ENCODE measurements at places on chromosomes 7 and 10.

DNA sequence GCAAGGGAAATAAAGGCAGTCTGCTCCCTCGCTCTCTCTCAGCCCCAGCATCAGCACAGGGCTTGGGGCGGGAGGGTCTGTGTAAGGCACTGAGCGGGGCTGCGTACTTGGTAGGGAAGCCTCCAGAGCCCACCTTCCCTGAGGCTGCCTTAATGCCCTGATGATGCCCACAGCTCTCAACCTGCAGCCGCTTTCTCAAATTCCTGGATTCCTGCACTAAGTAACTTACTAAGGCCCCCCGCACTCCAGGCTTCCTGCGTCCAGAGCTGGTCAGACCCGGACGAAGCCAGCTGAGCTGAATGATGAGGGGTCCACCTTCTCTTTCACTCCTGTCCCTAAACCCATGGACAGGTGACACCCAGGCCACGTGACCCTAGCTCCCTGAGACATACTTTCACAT, 63.3 kb downstream of the C10orf143 start:
- no peaks in the 10 kb centered on the region for H3K4me1 ChIP-seq
- peaks cover 14% of the 10 kb centered on the region for H3K27me3 ChIP-seq
- no peak overlapping the region for H3K4me3 ChIP-seq
- DNase-seq: no peak
- H3K27ac ChIP-seq: no peak overlapping the region

DNA sequence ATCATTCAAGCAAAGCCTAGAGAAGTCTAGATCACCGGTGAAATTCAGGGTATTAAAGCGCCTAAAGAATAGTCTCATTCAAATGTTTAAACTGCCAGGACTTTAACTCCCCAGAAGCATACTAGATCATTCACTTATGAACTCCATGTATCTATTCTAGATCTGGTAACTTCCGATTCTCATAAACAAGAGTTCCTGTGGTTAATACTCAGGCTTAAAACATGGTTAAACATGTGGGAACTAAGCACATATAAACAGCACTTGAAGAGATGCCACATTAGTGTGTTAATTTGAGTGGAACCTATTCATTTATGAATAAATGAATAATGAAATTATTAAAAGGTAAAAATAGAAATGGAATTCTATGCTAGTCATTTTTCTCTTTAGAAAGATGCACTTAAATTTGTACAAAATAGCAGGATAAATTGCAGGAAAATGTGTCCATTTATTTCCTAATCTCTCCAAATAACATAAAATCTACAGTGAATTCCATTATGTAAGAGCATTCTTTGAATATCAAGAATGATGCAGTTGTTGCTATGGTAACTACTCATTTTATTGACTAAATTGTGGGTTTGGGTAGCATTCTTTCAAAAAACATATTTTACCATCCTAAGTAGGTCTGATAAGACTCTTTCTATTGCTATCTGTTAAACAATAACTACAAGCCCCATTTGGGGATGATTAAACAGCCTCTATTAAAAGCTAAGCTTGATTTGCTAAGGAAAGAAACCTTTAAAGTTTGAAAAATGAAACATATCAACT, 147.6 kb upstream of the TMEM168 start:
- no peak overlapping the region for H3K27ac ChIP-seq
- DNase-seq: no peak
- peak overlapping the region; percentile 80 for H3K4me3 ChIP-seq
- no peaks in the 10 kb centered on the region for H3K27me3 ChIP-seq
- H3K36me3 ChIP-seq: peaks cover 19% of the 10 kb centered on the region

- peaks cover 10% of the 10 kb centered on the region for H3K27me3 ChIP-seq
- no peak overlapping the region for H3K4me3 ChIP-seq
- H3K36me3 ChIP-seq: no peaks in the 10 kb centered on the region
- no peak for DNase-seq
- no peaks in the 10 kb centered on the region for H3K4me1 ChIP-seq
These were observed 77.0 kb downstream of the ABLIM1 start for GRCh38 chr10:114581071-114581470.

- H3K27ac ChIP-seq: no peak overlapping the region
- H3K4me1 ChIP-seq: no peaks in the 10 kb centered on the region
- H3K4me3 ChIP-seq: no peak overlapping the region
These were observed 148.4 kb downstream of the PLXDC2 start for GRCh38 chr10:19964625-19965024.

GRCh38 chr10:124420254-124420653, 1.5 kb upstream of the OAT start:
- no peak overlapping the region for H3K27ac ChIP-seq
- no peak for DNase-seq
- peaks cover 46% of the 10 kb centered on the region for H3K27me3 ChIP-seq
- peaks cover 17% of the 10 kb centered on the region for H3K4me1 ChIP-seq
- H3K36me3 ChIP-seq: no peaks in the 10 kb centered on the region

GRCh38 chr7:148318838-148319237, 271.7 kb upstream of the C7orf33 start:
- H3K4me1 ChIP-seq: no peaks in the 10 kb centered on the region
- no peaks in the 10 kb centered on the region for H3K27me3 ChIP-seq
- no peak for DNase-seq
- H3K36me3 ChIP-seq: no peaks in the 10 kb centered on the region
- H3K4me3 ChIP-seq: no peak overlapping the region
- H3K27ac ChIP-seq: no peak overlapping the region

GRCh38 chr7:66867198-66867790, 53.7 kb upstream of the TMEM248 start:
- peaks cover 2% of the 10 kb centered on the region for H3K36me3 ChIP-seq
- H3K27ac ChIP-seq: no peak overlapping the region
- H3K4me3 ChIP-seq: no peak overlapping the region
- no peak for DNase-seq

DNA sequence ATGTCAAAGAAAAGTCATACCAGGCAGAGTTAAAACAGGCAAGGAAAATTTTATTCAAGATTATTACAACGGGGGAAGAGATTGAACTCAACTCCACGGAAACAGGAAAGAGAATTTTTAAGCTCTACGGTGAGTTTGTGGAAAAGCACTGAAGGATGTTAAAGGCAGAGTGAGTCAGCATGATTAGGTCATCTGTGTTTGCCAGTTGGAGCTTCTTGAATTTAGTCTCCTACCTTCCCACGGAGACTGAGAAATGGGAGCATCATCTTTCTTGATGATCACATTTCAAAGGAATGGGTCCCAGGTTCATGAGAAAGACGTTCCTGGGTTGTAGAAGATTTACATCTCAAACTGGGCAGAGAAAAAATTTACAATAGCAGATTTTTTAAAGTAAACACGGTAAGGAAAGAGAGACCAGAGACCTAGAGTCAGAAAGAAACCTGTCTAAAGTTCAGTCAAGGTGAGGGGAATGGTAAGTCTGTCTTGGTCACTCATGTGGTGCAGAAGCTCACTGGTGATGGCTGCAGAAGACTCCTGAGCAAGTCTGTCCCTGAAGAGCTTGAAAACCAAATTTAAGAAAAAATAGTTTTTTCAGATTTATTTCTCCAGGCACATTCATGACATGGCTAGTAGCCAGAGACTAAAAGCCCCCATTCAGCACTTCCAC, 516.9 kb upstream of the LRRN3 start:
- no peaks in the 10 kb centered on the region for H3K36me3 ChIP-seq
- H3K27me3 ChIP-seq: no peaks in the 10 kb centered on the region

DNA sequence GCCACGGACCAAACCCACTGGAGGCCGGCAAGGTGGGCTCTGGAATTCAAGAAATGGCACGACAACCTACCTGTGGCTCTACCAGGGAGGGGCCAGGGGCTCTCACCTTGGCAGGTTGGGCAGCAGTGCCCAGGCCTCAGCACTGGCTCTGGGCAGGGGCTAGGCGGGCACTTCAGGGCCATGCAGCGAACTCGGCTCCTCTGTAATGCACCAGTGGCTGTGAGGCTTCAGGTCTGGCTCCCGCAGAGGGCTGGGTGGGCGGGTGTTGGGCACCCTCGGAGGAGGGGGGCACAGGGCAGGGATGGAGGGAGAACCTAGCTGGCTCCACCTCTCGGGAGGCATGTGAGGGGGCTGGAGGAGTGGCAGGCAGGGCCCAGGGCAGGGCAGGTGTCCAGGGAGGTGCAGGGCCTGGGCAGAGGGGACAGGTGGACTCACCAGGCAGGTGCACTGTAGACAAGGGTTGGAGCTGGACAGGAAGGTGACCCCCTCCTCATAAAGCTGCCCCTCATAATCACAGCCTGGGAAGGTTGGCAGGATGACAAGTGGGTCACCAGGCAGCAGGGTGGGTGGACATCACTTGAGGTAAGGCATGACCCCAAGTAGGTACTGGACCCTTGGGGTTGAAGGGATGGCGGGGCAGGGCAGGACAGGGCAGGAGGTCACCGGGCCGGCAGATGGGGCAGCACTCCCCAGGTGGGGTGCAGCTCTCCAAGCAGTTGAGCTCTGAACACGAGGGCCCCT, 6.7 kb downstream of the KCP start:
- H3K27me3 ChIP-seq: peaks cover 47% of the 10 kb centered on the region
- no peaks in the 10 kb centered on the region for H3K4me1 ChIP-seq
- no peak overlapping the region for H3K27ac ChIP-seq
- no peak overlapping the region for H3K4me3 ChIP-seq

- H3K36me3 ChIP-seq: no peaks in the 10 kb centered on the region
- H3K4me3 ChIP-seq: no peak overlapping the region
- peak; percentile 44 for DNase-seq
- peaks cover 24% of the 10 kb centered on the region for H3K27me3 ChIP-seq
- H3K4me1 ChIP-seq: no peaks in the 10 kb centered on the region
- no peak overlapping the region for H3K27ac ChIP-seq
These were observed 98.4 kb upstream of the HABP2 start for GRCh38 chr10:113454341-113455061.

- no peaks in the 10 kb centered on the region for H3K36me3 ChIP-seq
- peaks cover 43% of the 10 kb centered on the region for H3K27me3 ChIP-seq
- H3K4me3 ChIP-seq: no peak overlapping the region
- DNase-seq: peak; percentile 73
These were observed 4.9 kb upstream of the SLC29A3 start for GRCh38 chr10:71314028-71314693.

- no peaks in the 10 kb centered on the region for H3K27me3 ChIP-seq
- H3K27ac ChIP-seq: no peak overlapping the region
- H3K4me1 ChIP-seq: no peaks in the 10 kb centered on the region
- H3K36me3 ChIP-seq: no peaks in the 10 kb centered on the region
- no peak overlapping the region for H3K4me3 ChIP-seq
These were observed 43.4 kb downstream of the EBLN1 start for GRCh38 chr10:22174442-22174841.

DNA sequence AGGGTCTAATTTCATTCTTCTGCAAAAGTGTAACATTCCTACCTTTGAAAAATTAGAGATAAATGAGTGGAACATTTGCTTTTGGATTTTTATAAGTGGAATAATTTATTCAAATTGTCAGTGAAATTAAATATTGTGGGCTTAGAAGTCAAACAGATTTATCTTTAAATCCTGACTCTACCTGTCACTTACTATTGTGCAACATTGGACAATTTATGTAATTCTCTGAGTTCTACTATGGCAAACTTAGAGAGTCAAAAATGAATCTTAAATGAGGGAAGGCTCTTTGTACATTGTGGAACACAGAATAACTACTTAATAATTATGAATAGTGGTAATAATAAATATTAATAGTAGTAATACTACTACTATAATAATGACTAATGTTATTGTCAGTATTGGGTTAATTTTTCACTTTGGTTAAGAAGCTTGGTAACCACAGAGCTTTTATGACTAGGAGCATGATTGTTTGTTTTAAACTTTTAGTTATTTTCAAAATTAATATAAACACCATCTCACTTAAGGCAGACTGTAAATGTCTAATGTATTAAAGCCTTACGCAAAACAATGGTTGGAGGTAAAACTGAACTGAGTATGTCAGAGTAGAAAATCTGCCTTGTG, 70.0 kb downstream of the PRKG1 start:
- no peak overlapping the region for H3K4me3 ChIP-seq
- H3K27me3 ChIP-seq: no peaks in the 10 kb centered on the region
- DNase-seq: no peak
- no peak overlapping the region for H3K27ac ChIP-seq
- no peaks in the 10 kb centered on the region for H3K36me3 ChIP-seq

DNA sequence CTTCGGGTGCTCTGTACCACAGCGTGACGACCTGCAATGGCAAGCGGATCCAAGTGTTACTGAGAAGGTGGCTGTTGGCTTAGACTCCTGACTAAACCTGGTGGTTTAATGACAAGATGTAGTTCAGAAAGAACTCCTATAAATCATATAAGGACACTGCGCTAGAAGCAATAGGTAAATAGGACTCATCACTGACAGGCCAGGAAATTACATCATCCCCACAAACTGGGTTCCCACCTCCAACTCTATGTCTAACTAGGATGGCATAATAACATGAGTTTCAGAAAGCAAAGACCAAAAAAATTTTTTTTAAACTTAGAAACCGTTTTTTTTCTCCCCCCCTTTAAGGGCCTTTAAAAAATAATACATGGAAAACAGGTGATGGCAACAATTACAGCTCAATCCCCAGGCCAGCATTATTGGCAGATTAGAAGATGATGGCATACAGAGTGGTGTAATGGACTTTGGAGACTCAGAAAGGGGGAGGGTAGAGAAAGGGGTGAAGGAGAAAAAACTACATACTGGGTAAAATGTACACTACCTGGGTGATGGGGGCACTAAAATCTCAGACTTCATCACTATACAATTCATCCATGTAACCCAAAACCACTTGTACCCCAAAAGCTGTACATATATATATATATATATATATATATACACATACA, 81.4 kb upstream of the FAM133B start:
- peak overlapping the region; percentile 3 for H3K27ac ChIP-seq
- DNase-seq: no peak
- no peaks in the 10 kb centered on the region for H3K27me3 ChIP-seq
- peaks cover 61% of the 10 kb centered on the region for H3K36me3 ChIP-seq

DNA sequence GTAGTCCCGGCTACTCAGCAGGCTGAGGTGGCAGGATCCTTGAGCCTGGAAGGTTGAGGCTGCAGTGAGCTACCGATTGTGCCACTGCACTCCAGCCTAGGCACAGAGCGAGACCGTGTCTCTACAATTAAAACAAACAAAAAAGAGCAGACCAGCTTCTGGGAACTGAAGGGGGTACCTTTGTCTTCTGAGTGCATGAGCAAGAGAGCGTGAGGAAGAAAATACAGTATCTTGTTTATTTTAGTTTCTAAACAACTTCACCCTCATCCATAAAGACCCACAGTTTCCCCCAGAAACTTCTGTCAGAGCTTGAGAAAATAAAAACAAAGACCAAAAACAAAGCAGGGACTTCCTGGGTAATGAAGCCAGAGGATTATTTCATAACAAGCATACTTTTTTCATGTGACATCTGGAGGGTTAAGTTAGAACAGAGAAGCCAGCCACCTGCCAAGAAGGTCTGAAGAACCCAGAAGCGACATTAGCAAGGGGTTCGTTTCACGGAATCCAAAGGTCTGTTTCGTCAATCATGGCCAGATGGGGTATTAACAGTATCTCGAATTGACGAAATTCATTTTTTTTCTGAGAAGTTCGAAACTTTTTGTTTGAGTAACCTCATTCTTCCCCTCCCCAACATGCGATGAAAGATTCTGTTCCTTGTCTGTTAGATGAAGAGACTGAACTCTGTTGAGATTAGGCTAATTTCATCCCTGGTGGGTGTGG, 10.2 kb upstream of the IL2RA start:
- peak; percentile 39 for DNase-seq
- H3K4me1 ChIP-seq: peaks cover 90% of the 10 kb centered on the region
- peaks cover 22% of the 10 kb centered on the region for H3K27me3 ChIP-seq
- H3K27ac ChIP-seq: peak overlapping the region; percentile 97
- H3K36me3 ChIP-seq: peaks cover 6% of the 10 kb centered on the region
- H3K4me3 ChIP-seq: peak overlapping the region; percentile 11

GRCh38 chr7:28980451-28981160, 22.5 kb upstream of the TRIL start:
- no peak overlapping the region for H3K4me3 ChIP-seq
- H3K4me1 ChIP-seq: no peaks in the 10 kb centered on the region
- DNase-seq: no peak
- no peaks in the 10 kb centered on the region for H3K36me3 ChIP-seq
- no peaks in the 10 kb centered on the region for H3K27me3 ChIP-seq

Measured in activated naive CD4-positive, alpha-beta T cell treated with anti-CD3 and anti-CD28 coated beads, Interleukin-2, amount 10 ng/mL, durations not matched to agents 7 days and 5 days (primary cell).